NCI-H446 (cell line): ENCODE measurements at places on chromosomes 5 and 9.

DNA sequence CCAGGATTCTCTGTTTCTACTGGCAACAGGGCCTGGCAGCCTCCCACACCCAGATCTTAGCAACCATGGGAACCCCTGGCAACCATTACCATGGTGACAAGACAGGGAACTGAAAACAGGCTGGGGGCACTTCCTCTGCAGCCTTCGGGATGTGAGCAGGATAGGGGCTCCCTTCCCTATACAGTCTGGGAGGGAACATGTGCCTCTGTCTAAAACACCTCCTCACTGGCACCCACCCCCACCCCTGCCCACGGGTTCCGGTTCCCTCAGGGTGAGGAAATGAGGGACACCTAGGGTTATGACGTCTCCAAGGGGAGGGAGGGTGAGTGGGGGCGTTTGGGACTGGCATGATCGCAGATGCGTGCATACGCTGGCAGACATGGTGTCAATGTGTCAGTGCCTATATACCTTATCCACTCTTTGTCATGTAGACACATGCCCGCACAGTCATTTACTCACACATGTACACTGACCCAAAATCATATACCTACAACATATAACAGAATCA, 3.0 kb upstream of the DNAJB5 start:
- peak; percentile 25 for DNase-seq

DNA sequence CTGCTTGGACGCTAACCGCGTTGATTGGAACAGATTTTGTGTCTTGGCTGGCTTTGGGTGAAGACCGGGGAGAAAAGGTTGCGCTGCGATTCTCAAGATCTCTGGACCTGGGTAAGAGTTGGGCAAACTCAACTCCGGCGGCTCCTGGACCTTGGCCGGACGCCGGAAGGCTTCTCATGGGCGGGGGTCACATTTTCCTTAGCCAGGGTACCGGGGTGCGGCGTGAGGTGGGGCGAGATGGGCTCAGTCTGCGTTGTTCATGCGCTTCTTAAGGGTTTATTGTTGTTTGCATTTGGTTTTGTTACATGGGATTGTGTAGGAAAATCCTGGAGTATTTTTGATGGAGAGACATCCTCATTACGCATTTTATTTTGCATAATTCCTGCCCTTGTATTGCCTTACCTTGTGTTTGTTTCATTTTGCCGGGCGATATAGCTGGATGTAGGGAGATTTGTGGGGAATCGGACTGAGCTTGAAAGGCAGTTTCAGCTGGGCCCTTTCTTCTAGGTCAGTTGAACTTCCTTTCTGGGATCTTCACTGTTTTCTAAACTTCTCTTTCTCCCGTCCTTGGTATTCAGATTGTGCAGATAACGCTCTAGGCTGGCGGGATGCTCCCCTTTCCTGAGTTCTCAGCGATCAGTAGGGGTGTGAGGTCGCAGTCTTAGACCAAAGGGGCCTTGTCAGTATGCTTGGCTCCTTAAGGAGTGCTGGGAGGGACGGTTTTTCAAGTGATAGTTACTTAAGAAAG, 524 bp downstream of the MEGF10 start:
- DNase-seq: no peak

- no peak for DNase-seq
Measured at GRCh38 chr5:90809311-90810056, 250.9 kb downstream of the ADGRV1 start.

DNA sequence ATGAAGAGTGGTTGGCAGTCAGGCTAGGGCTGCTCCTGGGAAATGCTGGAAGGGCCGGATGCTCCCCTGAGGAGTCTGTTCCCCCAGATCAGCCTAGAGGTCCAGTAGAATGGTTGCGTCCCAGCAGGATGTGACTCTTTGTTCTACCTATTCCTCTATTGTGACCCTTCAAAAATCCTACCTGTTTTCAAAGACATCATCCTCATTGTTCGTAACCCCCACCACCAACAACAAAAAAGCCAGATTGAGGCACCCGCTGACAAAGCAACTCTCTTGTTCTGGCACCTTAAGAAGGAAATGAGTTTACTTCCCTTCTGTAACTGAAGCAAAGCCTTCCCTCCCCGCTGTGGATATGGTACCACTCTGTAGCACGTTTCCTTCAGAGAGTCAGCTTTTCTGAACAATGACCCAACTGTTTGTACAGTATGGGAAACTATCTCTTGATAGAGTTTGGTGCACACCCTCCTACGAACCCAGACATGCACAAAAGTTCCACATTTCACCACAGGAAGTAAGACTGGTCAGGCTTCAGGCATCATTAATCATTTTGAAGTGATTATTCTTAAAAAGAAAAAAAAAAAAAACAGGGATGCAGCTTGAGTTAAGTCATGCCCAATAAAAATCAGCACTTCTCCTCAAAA, 207.2 kb downstream of the ENC1 start:
- DNase-seq: no peak

GRCh38 chr5:32159328-32160072, 14.6 kb downstream of the GOLPH3 start:
- DNase-seq: no peak

DNA sequence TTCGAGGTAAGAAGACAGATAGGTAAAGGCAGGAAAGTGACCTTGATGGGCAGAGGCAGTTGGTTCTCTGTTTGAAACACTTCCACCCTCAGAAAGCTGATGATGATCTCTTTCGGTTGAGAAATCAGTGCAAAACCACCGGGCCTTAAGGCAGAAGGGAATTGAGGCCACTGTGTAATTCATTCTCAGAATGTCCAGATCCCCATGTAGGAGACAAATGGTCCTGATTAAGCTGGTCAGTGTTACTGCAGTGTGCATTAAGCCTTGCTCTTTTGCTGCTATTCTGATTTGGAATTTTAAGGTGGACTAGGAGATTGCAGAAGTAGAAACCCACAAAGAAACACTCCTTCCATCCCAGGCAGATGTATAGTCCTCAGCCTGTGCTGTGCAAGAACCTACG, 255.2 kb downstream of the ARHGAP26 start:
- DNase-seq: no peak
